Neural progenitor cell (in vitro differentiated cells): ENCODE measurements at places on chromosomes 13 and 19. TPM values are rescaled to one million over a fixed set of nuclear protein-coding genes. Genes with fewer than 3 reads are reported as not detected.

DNA sequence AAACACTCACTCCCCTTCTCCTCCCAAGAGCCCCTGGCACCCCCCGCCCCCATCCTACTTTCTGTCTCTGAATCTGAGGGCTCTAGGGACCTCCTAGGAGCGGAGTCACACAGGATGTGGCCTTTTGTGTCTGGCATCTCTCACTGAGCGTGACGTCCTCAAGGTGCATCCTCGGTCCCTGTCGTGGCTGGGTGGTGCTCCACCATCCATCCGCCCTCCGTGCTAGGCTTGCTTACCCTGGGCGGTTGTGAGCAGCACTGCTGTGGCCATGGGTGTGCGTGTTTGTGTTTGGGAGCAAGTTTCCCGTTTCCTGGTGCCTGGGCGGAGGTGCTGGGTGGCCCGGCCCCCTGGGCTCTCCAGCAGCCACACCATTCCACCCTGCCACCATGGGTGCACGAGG is 12.2 kb downstream of the PLEKHJ1 start:
- H3K27me3 ChIP-seq = no peaks in the 10 kb centered on the region
- H3K4me1 ChIP-seq = no peaks in the 10 kb centered on the region
- no peak overlapping the region for H3K4me3 ChIP-seq

DNA sequence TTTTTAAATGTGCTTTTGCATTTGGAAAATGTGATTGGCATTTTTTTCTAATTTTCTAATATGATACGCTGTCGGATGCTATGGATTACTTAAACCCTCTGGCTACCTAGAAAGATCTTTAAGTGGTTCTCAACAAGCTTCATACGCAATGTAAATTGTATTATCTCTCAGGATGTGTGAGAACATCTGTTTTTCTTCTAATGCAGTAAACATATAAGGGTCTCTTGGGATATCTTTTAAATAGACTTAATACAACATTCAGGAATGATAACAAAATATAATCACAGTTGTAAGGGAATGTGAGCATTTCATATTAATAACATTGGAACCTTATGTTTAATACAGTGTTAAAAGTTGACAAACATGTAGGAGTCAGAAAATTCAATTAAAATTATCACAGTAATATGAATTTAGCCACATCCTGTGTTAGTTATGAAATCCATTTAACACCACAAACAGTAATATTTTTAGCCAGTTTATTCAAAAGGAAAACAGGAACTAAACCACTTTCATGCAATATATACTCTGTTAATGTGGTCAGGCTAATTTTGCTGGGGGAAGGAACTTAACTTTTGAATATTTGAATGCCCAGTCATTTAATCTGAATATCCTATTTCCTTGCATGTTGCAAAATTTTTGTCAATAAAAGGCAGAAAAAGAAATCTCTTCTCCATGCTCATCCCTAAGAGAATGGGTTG is 15.0 kb upstream of the ALOX5AP start:
- no peaks in the 10 kb centered on the region for H3K27me3 ChIP-seq
- H3K36me3 ChIP-seq = no peaks in the 10 kb centered on the region
- H3K27ac ChIP-seq = no peak overlapping the region
- no peak overlapping the region for H3K4me3 ChIP-seq
- no peaks in the 10 kb centered on the region for H3K4me1 ChIP-seq
- no peak for DNase-seq

- no peaks in the 10 kb centered on the region for H3K27me3 ChIP-seq
- H3K4me3 ChIP-seq = no peak overlapping the region
- no peaks in the 10 kb centered on the region for H3K36me3 ChIP-seq
- no peak overlapping the region for H3K27ac ChIP-seq
- DNase-seq = no peak
Observed at GRCh38 chr13:71039440-71039839, 827.6 kb downstream of the DACH1 start.

DNA sequence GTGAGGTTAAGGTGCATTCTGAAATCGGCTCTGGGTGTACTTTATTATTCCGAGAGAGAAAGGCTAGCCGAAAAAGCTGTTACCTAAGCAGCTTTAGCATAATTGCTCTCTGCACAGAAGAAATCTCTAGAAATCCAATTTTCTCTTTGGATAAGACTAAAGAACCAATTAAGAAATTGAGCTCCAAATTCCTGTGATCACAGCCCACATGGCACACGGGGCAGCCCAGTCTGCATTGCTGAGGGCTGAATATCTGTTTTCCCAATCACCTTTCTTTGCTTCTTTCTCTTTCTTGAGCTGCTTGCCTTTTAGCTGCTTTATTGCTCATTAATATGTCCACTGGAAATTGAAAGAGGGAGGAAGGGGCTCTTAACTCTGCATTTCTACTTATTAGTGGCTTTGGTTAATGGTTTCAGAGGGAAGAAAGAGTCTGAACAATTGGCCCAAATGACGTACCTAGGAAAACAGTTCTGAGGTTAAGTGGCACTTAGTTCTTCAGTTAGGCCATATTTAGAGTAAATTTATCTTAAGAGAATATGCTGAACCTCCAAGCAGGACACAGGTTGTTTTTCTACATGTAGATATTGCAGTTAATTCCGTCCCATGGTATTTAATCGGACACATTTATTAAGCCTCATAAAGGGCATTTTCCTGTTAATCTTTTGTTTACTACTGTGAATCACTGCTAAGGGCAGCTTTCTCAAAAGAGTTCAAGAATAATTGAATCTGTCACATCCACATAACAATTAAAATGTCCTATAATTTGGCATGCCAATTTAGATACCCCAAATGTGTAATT is 265.7 kb downstream of the ABCC4 start:
- no peaks in the 10 kb centered on the region for H3K27me3 ChIP-seq
- no peak for DNase-seq
- peaks cover 12% of the 10 kb centered on the region for H3K4me1 ChIP-seq
- no peak overlapping the region for H3K4me3 ChIP-seq

- peak overlapping the region; percentile 26 for H3K4me3 ChIP-seq
- no peaks in the 10 kb centered on the region for H3K36me3 ChIP-seq
- DNase-seq = peak; percentile 43
- no peaks in the 10 kb centered on the region for H3K27me3 ChIP-seq
- no peak overlapping the region for H3K27ac ChIP-seq
- no peaks in the 10 kb centered on the region for H3K4me1 ChIP-seq
Observed at GRCh38 chr19:49132974-49133609, 13.7 kb downstream of the PPFIA3 start.

DNA sequence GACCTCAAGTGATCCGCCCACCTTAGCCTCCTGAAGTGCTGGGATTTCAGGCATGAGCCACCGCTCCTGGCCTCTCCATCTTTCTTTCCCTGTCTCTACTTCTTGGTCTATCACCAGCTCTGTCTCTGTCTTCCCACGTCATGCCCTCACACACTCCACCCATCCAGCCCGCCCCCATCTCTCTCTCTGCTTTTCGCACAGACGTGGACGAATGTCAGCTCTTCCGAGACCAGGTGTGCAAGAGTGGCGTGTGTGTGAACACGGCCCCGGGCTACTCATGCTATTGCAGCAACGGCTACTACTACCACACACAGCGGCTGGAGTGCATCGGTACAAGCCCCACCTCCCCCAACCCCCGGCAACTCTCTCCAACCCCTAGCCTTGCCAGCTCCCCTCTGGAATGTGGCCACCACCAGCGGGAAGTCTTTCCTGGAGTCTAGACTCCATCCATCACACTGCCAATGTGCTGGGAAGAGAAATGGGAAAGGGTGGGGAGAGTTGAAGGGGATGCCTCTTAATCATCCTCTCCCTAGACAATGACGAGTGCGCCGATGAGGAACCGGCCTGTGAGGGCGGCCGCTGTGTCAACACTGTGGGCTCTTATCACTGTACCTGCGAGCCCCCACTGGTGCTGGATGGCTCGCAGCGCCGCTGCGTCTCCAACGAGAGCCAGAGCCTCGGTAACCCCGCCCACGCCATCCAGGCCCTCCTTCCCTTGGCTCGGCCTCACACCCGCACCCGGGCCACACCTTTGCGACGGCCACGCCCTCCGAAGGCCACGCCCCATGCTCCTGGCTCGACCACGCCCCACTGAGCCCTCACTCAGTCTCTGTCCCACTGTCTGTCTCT is 22.5 kb downstream of the LTBP4 start:
- H3K4me1 ChIP-seq = peaks cover 8% of the 10 kb centered on the region
- DNase-seq = peak; percentile 96
- no peak overlapping the region for H3K27ac ChIP-seq
- no peaks in the 10 kb centered on the region for H3K36me3 ChIP-seq

DNA sequence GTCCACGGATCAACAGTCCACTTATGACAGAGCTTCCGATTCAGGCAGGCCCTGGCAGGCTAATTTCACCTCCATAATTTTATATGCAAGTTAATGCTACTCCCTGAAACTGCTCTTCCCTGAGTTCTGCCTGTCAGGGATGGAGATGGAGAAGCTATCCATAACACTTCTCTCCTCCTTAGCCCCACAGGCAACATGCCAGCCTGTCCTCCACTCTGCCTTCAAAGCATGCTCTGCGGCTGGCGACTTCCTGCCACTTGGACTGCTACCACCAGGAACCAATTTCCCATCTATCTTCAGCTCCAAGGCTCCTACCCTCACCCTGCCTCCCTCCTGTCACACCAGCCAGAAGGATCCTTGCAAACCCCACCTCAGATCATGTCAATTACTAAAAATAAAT is 35.4 kb downstream of the GSX1 start:
- no peaks in the 10 kb centered on the region for H3K36me3 ChIP-seq
- H3K4me1 ChIP-seq = peaks cover 20% of the 10 kb centered on the region
- H3K27me3 ChIP-seq = peaks cover 100% of the 10 kb centered on the region
- no peak overlapping the region for H3K27ac ChIP-seq
- no peak overlapping the region for H3K4me3 ChIP-seq
- DNase-seq = no peak

- DNase-seq = no peak
- H3K27me3 ChIP-seq = peaks cover 30% of the 10 kb centered on the region
- no peak within 1 kb of the TSS for H3K27ac ChIP-seq
- no peaks in the 10 kb centered on the region for H3K36me3 ChIP-seq
- peaks cover 3% of the 10 kb centered on the region for H3K4me1 ChIP-seq
Observed at GRCh38 chr19:45160870-45161737, at the start of gene NKPD1. TSS of gene NKPD1 (minus strand) at chr19:45160982. CDS start at chr19:45160150, 832 bp downstream.

GRCh38 chr13:72521940-72522661 is 205.3 kb downstream of the MZT1 start:
- H3K4me1 ChIP-seq = peaks cover 20% of the 10 kb centered on the region
- no peaks in the 10 kb centered on the region for H3K36me3 ChIP-seq
- no peak overlapping the region for H3K4me3 ChIP-seq
- H3K27ac ChIP-seq = no peak overlapping the region
- no peak for DNase-seq

- H3K4me3 ChIP-seq = no peak overlapping the region
- no peak for DNase-seq
- H3K4me1 ChIP-seq = peaks cover 8% of the 10 kb centered on the region
- H3K27me3 ChIP-seq = no peaks in the 10 kb centered on the region
- H3K36me3 ChIP-seq = no peaks in the 10 kb centered on the region
Observed at GRCh38 chr13:48579165-48579918, 46.5 kb upstream of the RCBTB2 start.

DNA sequence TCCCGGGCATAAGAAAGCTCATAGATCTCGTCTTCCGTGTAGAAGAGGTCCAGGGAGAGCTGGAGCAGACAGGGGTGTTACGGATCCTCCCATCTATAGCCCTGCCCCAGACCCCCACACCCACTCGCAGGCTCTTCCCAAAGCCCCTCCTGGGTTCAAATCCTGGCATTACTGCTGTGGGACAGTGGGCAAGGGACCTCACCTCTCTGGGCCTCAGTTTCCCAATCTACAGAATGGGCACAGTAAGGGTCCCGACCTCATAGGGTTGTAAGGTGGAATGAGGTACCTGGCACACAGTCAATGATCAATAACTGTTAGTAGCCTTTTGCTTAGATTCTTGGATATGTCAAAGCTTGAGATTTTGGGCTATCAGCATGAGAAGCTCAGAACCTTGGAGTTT is 10.5 kb downstream of the FAM98C start:
- no peak overlapping the region for H3K4me3 ChIP-seq
- no peaks in the 10 kb centered on the region for H3K4me1 ChIP-seq
- no peak overlapping the region for H3K27ac ChIP-seq

GRCh38 chr13:75628801-75629200 is 7.3 kb upstream of the LMO7 start:
- no peaks in the 10 kb centered on the region for H3K27me3 ChIP-seq
- H3K4me3 ChIP-seq = no peak overlapping the region
- DNase-seq = no peak
- H3K36me3 ChIP-seq = no peaks in the 10 kb centered on the region
- H3K4me1 ChIP-seq = no peaks in the 10 kb centered on the region
- H3K27ac ChIP-seq = no peak overlapping the region

GRCh38 chr13:99442273-99442895 is 58.9 kb upstream of the TM9SF2 start:
- no peaks in the 10 kb centered on the region for H3K36me3 ChIP-seq
- DNase-seq = peak; percentile 60
- H3K27ac ChIP-seq = no peak overlapping the region
- no peaks in the 10 kb centered on the region for H3K27me3 ChIP-seq

DNA sequence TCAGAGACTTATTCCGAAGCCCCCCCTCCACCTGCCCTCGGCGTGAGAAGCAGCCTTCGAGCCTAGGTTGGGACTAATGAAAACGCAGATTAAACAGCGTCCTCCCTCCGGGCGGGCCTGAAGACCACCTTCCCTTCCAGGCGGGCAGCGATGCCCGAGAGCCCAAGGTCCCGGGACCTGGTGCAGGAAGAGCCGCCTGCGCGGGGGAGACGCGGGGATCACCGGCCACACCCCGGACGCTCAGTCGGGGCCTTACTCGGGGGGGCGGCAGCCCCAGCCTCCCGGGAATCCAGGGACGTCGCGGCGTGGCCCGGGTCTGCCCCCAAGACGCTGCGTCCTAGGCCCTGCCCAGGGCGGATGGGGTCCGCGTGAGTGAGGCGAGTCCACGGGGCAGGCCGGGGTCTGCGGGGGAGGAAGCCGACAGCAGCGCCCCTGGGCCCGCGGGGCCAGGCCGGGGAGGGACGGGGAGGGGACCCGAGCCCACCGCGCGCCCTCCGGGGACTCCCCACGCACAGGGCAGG is 33.3 kb upstream of the SPACA7 start:
- no peak overlapping the region for H3K27ac ChIP-seq
- no peaks in the 10 kb centered on the region for H3K36me3 ChIP-seq
- no peak overlapping the region for H3K4me3 ChIP-seq

GRCh38 chr13:39025433-39025839 is 12.5 kb downstream of the PROSER1 start:
- no peaks in the 10 kb centered on the region for H3K27me3 ChIP-seq
- H3K27ac ChIP-seq = no peak overlapping the region
- peaks cover 38% of the 10 kb centered on the region for H3K36me3 ChIP-seq
- DNase-seq = no peak

DNA sequence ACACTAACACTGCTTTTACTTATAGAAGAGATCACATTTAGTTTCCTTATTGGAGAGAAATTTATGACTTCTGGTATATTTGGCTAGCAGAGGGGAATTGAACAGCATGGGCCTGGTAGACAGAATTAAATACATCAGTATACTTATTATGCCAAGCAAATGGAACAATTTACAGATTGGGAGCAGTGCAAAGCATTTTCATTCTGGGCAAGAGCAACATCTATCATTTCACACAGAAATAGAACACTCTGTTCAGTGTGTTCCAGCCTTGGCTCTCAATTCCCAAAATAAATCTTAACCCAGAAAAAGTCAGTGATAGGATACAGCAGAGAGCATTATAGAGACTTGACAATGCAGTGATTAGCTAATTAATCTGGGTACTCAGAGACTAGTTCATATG is 604.0 kb upstream of the SLITRK6 start:
- no peaks in the 10 kb centered on the region for H3K27me3 ChIP-seq
- no peak overlapping the region for H3K4me3 ChIP-seq
- no peak for DNase-seq
- no peak overlapping the region for H3K27ac ChIP-seq

Gene FCER2
- not detected in 2 replicates for total RNA-seq

Gene FXYD3
- total RNA-seq = not detected in 2 replicates
